ENCODE measurements at places on chromosomes 5 and 9.
A peak's percentile ranks its signal among the peaks of the same experiment; 100 is the strongest.

- DNase-seq: no peak
Measured at GRCh38 chr9:137988051-137988450, 110.5 kb downstream of the CACNA1B start.

GRCh38 chr5:90690307-90690706 is 131.7 kb downstream of the ADGRV1 start:
- no peak for DNase-seq

- no peak for DNase-seq
Measured at GRCh38 chr5:89349246-89349980, 466.4 kb upstream of the MEF2C start.

GRCh38 chr9:123454361-123454760 is 98.4 kb downstream of the CRB2 start:
- DNase-seq: no peak

GRCh38 chr5:97838214-97838613 is 655.2 kb upstream of the RIOK2 start:
- DNase-seq: peak; percentile 95

DNA sequence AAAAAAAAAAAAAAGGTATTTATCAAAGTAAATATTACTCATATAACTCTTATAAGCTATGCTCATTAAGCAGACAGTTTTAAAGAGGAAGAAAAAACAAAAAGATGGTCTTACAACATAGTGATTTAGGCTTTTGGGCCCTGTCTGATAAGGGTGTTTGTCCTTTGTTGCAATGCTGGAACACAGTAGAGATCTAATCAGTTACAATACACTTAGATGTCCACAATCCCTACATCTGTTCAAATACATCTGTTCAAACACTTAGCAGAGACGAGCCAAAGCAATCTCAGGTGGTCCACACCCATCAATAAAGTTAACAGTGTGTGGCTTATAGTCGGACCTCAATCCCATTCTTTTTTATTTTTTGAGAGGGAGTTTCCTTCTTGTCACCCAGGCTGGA is 11.0 kb downstream of the PRXL2C start:
- no peak for DNase-seq
